ENCODE measurements at places on chromosomes 12 and 14. TPM values are rescaled to one million over a fixed set of nuclear protein-coding genes. Genes with fewer than 3 reads are reported as not detected.
A peak's percentile ranks its signal among the peaks of the same experiment; 100 is the strongest.

DNA sequence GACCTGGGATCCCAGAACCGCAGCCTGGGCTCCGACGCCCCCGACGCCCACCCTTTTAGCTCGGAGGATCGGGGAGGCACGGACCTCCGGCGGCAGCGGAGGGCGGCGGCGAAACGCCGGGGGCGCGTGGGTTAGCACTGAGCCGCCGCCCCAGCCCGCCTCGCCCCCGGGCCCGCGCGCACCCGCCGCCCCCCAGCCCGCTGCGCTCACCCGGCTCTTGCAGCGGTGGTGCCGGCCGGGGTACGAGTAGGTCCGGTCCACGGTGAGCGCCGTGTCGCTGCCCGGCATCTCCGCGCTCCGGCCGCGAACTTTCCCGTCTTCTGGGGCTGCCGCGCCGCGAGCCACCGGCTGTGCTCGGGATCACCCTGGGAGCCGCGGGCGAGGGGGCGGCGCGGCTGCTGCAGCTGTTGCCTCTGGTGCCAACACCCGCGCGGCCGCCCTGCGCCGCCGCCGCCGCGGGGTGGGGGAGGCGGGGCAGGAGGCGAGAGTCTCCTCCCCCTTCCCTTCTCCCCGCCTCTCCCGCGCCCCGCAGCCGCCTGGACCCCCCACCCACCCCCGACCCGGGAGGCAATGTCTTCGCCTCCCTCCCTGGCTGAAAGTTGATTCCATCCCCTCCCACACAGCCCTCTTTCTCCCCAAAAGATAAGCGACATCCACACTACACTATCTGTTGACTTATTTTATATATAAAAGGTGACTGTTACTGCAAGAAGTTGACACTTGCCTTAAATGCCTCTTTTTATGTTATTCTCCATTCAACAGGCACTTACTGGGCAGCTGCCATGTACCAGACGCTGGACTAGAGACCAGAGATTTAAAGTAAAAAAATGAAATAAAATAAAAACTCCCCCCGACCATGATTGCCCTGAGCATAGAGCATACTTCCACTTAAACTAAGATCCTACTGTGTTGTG, at the start of gene TMCC3:
Gene TMCC3 (minus strand): TSS at position 415 of the 914 bp plus-strand sequence. CDS start 127 bp downstream, at position 288.
- H3K27ac ChIP-seq: no peak within 1 kb of the TSS
- DNase-seq: peak; percentile 58
- peaks cover 20% of the 10 kb centered on the region for H3K36me3 ChIP-seq
- H3K4me1 ChIP-seq: peaks cover 7% of the 10 kb centered on the region
- peaks cover 22% of the 10 kb centered on the region for H3K27me3 ChIP-seq

The SLC25A21 gene
- total RNA-seq: 1.4 TPM

The AVPR1A gene
- total RNA-seq: 0.98 TPM

The FRMD6 gene
- 33.3 TPM for total RNA-seq
